ENCODE measurements at places on chromosomes 13 and 19.
A peak's percentile ranks its signal among the peaks of the same experiment; 100 is the strongest.

DNA sequence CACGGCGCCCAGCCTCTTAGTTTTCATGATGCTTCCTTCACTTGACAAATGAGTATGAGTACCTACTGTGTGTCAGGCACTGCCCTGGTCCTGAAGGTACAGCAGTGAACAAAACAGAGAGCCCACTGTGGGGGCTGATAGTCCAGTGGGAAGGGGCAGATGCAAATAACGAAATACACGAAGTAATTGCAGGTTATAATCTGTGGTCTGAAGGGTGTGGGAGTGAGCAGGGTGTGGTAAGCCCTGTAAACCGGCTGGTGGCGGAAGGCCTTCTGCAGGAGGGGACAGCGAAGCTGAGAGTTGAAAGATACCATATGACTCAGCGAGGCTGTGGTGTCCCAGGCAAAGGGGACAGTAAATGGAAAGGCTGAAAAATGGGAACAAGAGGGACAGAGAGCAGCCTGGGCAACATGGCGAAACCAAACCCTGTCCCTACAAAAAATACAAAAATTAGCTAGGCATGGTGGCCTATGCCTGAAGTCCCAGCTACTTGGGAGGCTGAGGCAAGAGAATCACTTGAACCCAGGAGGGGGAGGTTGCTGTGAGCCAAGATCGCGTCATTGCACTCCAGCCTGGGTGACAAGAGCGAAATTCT, 60.5 kb downstream of the MAP4K1 start:
- DNase-seq = no peak

DNA sequence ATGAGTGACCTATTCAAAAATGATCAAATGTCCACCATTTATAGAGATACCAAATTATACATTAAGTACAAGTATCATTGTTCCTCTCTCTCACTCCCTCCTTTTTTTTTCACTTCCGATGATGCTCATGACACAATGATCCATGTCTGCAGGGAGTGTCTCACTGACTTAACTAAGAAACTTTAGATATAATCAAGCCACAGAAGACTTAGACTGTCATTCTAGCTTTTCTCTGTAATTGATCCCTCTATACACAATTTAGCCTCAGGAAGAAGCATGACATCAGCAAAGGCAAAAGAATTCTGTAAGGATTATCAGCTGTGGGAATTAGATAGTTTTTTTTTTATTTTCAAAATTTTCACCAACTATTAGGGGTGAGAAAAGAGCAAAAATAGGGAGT, 734.9 kb upstream of the PCDH9 start:
- no peak for DNase-seq

GRCh38 chr13:76016799-76017400, 380.8 kb downstream of the LMO7 start:
- DNase-seq = peak; percentile 4

GRCh38 chr19:1045247-1045603, 5.3 kb downstream of the ABCA7 start:
- no peak for DNase-seq

DNA sequence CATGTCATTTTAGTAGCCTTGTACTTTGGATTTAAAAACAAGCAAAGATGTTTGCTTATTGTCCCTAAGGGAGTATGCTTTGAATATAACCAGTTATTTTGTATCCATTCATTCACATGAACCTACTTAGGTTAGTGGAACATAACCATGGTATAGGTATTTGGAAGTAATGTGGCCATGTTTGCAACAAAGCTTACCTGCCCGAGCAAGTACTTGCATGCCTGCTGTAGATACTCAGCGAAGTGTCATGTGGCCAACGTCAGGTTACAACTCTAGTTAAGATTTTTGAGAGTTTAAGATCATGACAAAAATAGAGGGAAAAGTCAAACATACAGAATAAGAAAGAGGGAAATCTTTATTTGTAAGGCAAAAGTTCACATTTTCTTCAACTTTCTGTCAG, 57.2 kb downstream of the COG6 start:
- DNase-seq = no peak

DNA sequence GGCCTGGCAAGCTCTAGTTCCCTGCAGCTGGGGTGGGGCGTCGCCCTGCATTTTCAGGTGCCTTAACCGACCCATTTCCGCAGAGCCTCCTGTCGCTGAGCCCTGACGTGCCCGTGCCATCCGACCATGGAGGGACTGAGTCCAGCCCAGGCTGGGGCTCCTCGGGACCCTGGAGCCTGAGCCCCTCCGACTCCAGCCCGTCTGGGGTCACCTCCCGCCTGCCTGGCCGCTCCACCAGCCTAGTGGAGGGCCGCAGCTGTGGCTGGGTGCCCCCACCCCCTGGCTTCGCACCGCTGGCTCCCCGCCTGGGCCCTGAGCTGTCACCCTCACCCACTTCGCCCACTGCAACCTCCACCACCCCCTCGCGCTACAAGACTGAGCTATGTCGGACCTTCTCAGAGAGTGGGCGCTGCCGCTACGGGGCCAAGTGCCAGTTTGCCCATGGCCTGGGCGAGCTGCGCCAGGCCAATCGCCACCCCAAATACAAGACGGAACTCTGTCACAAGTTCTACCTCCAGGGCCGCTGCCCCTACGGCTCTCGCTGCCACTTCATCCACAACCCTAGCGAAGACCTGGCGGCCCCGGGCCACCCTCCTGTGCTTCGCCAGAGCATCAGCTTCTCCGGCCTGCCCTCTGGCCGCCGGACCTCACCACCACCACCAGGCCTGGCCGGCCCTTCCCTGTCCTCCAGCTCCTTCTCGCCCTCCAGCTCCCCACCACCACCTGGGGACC, 1.2 kb downstream of the ZFP36 start:
- no peak for DNase-seq

DNA sequence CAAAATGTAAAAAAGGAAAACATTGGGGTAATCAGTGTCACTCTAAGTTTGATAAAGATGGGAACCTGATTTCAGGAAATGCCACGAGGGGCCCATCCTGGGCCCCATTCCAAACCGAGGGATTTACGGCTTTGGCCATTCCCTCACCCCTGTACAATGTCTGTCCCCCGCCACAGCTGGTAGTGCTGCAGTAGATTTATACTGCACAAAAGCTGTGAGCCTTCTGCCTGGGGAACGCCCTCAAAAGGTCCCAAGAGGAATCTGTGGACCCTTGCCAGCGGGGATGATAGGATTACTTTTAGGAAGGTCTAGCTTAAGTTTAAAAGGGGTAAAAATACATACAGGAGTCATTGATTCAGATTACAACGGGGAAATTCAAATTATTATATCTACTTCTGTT, 173.4 kb upstream of the SGCG start:
- DNase-seq = no peak

DNA sequence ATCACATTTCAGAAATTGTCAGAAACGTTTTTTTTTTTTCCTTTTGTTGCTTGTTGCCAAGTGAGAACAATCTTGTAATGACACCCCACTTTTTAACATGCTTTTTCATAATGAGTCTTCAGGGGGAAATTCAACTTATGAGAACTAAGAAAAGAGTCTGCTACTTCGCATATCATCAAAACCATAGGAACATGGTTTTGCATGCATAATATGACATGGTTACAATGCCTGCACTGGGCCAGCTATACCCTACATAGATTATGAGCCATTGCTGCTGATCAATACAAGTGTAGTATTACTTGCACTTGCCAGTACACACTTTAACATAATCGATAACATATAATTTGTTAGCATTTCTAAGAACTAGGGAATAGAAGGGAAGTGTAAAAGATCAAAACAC, 191.0 kb upstream of the NBEA start:
- no peak for DNase-seq

DNA sequence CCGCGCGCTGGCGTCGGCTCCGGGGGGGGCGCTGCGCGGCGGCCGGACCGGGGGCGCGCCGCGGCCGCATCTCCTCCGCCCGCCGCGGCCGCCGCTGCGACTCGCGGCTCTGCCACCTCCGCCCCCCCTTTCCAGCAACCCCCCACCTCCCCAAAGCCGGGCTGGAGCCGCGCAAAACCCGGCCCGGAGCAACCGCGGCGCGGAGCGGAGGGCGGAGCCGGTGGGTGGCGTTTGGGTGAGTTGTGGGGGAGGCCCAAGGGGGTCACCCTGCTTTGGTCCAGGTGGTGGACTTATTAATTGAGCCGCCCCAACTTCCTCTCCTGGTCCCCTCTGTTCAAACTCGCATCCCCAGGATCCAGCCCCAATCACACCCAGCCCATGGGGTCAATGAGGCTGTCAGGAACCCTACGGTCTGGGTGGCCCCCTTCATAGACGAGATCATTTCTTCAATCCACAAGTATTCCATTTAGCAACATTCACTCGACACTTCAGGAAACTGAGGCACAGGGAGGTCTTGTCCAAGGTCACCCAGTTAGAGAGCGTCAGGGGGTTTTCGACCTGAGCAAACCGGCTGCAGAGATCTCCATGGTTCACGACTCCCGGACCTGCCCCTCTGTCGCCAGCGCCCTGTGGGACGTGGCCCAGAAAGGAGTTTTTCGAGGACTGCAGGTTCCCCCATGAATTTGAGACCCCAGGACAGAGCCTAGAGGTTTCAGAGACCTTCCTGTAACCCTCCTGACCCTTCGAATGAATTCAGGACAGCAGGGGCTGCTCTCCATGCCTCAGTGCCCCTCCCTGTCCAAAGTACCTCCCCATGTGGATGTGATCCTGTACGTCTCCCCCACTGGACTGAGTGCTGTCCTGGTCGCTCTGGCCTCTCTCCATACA, 22.4 kb upstream of the SEMA6B start:
- no peak for DNase-seq

GRCh38 chr19:34504273-34504808, 22.8 kb downstream of the WTIP start:
- no peak for DNase-seq

GRCh38 chr13:109370496-109370895, 415.9 kb downstream of the IRS2 start:
- DNase-seq = no peak

DNA sequence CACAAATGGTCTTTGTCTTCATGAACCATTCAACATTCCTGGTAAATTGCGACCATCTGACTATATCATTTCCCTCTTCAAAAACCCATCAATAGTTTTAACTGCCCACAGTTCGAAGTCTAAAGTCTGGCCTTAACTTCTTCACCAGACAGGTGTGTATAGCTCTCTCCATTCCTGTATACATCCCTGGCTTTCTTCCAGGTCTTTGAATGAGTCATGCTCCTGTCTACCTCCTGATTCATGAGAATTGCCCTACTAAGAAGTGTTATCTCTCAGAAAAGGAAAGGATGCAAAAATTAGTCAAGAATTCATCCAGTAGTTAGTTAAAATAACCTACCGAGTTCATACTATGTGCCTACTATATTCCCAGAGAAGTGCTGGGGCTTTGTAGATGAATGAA, 225.0 kb downstream of the TBC1D4 start:
- no peak for DNase-seq

DNA sequence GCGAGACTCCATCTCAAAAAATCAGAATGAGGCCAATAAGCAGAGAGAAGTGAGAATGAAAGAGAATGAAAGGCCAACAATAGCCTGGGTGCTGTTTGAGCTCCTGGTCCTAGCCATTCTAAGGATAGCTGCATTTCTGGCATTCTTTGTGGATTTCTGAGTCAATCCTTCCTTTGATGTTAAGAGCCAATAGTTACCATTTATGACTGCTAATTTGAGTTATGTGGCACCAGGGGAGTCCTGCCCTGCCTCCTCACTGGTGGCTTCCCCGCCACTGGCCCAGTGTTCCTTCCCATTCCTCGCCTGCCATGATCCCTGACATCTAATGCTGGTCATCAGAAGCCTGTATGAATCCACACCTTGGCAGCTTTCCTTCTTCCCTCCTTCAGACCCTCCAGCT, 991.2 kb downstream of the UQCRFS1 start:
- no peak for DNase-seq

DNA sequence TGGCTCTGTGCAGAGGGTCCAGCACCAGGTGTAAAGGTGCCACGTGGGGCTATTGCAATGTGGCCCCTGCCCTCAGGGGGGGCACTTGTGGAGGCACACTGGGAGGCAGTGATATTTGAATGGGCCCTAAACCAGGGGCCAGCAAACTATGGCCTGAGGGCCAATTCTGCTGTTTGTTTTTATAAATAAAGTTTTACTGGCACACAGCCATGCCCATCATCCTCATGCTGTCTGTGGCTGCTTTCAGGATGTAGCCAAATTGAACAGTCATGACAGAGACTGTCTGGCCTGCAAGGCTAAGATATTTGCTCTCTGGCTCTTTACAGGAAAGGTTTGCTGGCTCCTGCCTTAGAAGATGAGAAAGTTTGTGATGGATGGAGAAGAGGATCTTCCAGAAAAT, 33.9 kb upstream of the RANBP3 start:
- DNase-seq = no peak

DNA sequence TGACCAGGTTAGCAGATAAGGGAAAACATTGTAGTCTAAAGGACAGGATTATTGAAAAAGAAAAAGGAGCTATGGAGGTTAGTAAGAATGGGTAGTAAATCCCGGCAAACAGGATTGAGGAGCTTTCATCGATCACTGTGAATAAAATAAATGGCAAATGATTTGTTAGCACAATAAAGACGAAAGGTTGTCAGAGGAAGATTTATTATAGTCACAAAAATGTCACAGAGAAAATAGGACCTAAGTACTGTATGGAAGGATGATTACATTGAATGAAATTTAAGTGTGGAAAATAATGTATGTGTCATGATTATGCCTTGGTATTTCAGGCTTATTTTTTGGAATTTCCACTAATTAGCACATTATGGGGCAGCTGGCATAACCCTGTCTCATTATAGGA, 519.2 kb upstream of the SLITRK6 start:
- no peak for DNase-seq
